ENCODE measurements at places on chromosomes 1 and 21. TPM values are rescaled to one million over a fixed set of nuclear protein-coding genes. Genes with fewer than 3 reads are reported as not detected.
A peak's percentile ranks its signal among the peaks of the same experiment; 100 is the strongest.

IFFO2 gene
- 8.6 TPM for total RNA-seq

GRCh38 chr1:248152056-248152827, 7.3 kb downstream of the OR2M5 start:
- DNase-seq = peak; percentile 0

GUCA2A gene
- not detected for total RNA-seq

GRCh38 chr1:200302921-200303290, 106.9 kb downstream of the ZNF281 start:
- peak; percentile 50 for DNase-seq

MIXL1 gene
- not detected for total RNA-seq

GRCh38 chr21:15160136-15160535, 95.3 kb upstream of the NRIP1 start:
- no peak for DNase-seq

DNA sequence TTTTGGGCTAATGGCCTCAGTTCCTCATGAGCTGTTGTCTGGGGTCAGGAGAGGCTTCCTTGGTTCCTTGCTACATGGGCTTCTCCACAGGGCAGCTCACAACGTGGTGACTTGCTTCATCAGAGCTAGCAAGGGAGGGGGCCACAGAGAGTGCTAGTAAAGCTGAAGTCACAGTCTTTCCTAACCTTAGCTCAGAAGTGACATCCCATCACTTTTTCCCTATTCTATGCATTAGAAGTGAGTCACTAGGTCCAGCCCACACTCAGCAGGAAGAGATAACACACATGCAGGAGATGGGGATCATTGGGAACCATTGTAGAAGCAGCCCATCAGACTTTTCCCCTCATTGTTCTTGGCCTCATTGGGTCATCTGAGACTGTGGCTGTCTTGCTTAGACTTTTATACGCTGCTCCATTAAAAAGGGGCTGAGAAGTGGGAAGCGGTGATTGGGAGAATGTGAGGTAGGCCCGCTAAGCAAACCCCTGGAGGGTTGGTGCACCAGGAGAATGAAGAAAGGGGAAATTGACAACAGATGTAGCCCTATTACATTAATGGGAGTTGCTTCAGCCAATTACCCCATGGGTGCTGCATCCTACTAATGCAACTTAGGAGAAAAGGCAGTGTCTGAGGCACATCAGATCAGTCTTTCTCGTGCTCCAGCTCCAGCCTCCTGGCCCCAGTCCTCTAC, 22.1 kb upstream of the IGSF21 start:
- no peak for DNase-seq

- no peak for DNase-seq
Observed at GRCh38 chr1:154579374-154579773, 11.8 kb downstream of the CHRNB2 start.

- peak; percentile 97 for DNase-seq
Observed at GRCh38 chr1:37553927-37554808, at the start of gene SNIP1. Gene SNIP1, minus strand, starts transcription at chr1:37554293. Its CDS starts 64 bp downstream, at chr1:37554229.

GRCh38 chr1:245999697-246000637, 507.1 kb downstream of the SMYD3 start:
- DNase-seq = no peak

DNA sequence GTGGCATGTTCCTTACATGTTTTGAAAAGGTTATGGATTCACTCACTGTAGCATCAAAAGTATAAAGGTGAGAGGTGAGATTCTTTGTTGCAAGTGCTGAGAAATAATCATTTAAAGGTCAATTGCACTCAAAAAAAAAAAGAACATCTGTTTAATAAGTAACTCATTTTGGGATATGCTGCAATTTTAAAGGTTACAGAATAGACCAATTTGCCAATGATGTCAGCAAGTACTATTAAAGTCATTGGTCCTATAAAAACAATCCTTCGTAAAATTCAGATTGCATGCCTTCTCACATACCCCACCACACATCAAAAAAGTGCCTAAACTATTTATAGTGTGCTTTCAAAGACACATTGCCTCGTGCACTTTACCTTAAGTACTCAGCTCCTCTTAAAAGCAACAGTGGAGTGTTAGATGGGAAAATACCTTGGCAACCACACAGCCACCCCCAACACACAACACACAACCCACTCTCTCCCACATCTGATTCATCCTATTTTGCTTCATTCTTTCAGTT, 218.2 kb upstream of the ADGRL2 start:
- DNase-seq = no peak

DNA sequence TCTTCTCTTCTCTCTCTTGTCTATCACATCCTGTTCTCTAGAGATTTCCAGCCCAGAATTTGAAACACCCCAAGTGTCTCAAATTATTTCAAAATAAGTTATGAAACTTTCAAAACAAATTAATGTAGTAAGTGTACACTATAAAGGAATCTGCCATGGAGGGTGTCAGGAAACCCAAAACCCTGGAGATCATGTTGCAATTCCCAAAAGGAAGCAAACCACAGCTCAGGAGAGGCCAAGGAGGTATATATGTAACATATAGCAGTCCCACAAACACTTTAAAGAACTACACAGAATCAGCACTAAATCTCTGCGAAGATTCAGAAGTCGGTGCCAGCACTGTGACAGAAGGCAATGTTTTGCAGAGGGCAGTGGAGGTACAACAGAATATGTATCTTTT, 26.6 kb downstream of the PTPN14 start:
- DNase-seq = no peak

All from tongue (tissue), 3 donors.